ENCODE measurements at places on chromosomes 2 and 18. TPM values are rescaled to one million over a fixed set of nuclear protein-coding genes. Genes with fewer than 3 reads are reported as not detected.

Gene TSPYL6
- total RNA-seq: not detected

DNA sequence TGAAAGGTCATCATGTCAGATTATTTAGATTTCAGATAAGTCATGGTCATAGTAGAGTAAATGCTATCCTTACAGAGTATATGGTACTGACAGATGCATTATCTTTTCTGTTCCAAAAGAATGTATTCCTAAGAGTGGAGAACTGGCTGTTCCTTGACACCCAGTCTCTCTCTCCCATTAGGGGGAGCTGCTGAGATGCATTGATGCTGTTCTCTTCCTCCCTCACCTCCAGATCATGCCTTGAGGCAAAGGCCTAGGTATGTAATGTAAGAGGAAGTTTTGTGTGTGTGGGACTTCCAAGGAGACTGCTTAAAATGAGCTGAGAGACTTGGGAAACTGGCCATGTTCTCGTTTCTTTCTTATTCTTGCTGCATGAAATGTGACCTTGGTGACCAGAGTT lies 979.5 kb upstream of the CELF4 start:
- no peak for DNase-seq

GRCh38 chr2:109238580-109238979 lies 109.6 kb downstream of the SH3RF3 start:
- no peak for DNase-seq

DNA sequence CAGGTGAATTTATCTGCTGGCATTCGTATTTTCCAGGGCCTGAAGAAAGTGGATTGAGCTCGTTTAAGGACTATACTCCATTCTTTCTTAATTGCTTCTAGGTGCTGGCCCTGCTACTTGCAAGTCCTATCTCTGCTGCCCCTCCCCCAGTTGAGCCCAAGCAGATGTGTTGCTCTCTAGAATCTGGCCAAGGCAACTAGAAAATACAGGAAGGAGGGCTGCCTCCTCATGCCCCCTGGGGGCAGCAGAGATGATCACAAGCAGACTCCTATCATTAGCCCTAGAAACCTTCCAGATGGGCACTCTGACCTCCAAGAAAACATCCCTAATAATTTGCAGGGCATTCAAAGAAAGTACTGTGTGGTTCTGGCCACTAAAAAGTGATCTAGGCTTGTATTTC lies 72.5 kb upstream of the CYP26B1 start:
- DNase-seq: no peak

DNA sequence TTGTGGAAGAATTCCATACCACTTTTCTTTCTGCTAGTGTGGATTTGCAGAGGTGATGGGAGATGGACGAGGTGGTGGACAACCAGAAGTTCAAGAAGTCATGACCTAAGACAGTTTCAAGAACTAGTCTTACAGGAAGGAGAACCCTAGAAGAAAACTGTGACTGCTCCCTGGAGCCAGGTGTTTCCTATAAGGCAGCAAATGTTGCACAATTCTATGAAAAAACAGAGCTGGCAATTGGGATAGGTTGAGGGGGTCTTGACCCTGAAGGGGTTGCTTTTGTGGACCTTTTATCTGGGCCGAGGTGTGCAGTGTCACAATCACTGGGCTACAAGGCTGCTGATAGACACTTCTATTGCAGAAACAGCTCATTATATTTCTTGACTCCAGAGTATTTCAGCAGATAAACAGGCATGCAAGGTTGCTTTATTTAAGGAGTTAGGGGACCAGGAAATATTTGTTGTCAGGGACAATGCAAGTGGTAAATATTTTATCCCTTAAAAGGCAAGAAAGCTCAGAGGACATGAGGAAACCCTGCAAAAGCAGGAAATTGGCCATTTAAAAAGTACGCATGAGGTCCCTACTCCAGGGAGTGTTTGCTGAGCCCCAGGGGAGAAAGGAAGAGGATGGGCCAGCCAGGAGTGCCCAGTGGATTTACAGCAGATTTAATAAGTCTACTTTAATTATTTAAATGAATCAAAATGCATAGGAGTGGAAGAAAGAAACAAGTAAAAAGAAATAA lies 22.9 kb downstream of the APCDD1 start:
- DNase-seq: no peak

DNA sequence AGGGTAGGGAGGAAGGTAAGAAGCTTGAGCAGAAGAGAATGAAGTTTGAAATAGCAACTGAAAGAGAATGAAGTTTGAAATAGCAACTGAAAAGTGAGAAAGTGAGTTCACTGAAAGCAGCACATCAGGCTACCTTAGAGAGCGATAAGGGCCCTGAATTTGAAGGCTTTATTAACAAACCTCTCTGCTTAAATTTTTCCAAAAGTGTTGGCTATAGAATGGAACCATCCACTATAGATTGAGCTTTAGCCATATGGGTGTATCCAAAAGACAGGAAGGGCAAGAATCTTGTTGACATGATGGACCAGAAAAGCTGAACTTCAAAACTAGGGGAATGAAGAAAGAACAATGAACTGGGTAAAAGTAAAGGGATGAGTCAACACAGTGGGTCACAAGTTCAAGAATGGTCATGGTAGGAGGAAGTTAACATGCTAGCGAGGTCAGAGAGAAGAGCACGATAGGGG lies 122.5 kb downstream of the ASXL3 start:
- DNase-seq: no peak

DNA sequence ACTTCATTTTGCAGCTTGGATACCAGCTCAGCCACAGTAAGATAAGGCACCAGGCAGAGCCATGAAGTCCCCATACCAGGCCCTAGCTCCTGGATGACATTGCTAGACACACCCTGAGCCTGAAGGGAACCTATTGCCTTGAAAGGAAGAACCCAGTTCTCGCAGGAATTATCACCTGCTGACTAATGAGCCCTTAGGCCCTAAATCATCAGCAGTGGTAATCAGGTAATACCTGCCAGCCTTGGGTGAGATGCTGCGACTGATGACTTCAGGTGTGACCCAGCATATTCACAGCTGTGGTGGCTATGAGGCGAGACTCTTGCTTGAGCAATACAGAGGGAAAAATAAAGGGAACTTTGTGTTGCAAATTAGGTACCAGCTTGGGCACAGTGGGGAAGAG lies 24.9 kb downstream of the CLK1 start:
- no peak for DNase-seq
